ENCODE measurements at places on chromosomes 1 and 21.
A peak's percentile ranks its signal among the peaks of the same experiment; 100 is the strongest.

DNA sequence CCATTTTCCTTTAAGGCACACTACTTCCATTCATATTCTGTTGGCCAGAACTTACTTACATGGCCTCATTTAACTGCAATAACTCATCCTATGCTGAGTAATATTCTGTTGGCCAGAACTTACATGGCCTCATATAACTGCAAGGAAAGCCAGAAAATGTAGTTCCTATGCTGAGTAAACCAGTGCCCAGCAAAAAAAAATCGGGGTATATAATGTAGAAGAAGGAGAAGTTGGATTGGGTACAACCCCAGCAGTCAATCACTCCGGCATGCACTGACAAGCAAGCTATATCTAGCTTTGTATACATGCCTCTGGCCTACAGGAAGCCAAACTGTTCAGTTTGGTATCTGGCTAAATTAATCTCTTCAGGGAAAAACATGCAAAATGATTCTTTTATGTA, 39.4 kb upstream of the PPIH start:
- DNase-seq: no peak

- no peak for DNase-seq
These were observed 486.6 kb downstream of the USP25 start for GRCh38 chr21:16216288-16216962.

DNA sequence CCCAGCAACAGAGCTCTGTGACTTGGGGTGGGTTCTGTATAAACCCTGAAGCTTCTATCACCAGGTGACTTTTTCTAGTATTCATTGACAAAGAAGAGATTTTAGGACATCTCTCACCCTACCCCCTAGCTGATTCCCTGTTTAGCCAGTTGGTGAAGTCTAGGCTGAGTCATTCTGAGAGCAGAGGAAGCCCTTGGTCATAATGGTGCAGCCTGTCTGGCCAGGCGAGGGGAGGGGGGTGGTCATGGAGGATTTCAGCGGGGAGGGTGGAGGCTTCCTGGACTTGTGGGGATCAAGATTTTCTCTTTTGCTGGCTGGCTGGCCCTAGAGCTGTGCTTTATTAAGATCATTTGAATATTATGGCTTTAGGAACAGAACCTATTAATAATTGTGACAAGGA, 262.6 kb downstream of the CAMTA1 start:
- no peak for DNase-seq

GRCh38 chr1:154661110-154661509, 53.1 kb upstream of the ADAR start:
- no peak for DNase-seq

DNA sequence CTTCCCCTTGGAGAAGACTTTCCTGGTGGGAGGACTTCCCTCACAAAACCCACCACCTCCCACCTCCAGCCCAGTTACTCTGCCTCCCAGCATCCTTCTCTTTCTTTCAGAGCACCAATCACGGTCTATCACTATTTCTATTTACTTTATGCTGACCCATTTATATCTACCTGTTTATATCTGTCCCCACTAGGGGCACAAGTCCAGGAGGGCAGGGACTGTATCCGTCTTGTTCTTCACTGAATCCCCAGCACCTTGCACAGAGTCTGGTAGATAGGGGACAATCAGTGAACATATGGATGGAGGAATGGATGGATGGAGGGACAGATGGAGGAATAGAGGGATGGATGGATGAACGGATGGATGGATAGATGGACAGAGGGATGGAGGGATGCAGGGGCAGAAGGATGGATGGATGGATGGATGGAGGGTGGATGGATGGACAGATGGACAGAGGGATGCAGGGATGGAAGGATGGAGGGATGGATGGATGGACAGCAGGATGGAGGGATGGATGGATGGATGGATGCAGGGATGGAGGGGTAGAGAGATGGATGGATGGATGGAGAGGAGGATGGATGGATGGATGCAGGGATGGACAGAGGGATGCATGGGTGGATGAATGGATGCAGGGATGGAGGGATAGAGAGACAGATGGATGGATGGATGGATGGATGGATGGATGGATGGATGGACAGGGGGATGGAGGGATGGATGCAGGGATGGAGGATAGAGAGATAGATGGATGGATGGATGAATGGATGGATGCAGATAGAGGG, 5.5 kb downstream of the C1QB start:
- no peak for DNase-seq

GRCh38 chr1:156816561-156817328, at the start of gene SH2D2A:
Gene SH2D2A, minus strand, starts transcription at chr1:156816848. Its CDS starts 140 bp downstream, at chr1:156816708.
- peak; percentile 90 for DNase-seq

GRCh38 chr21:18887922-18888602, 484.5 kb upstream of the TMPRSS15 start:
- no peak for DNase-seq

DNA sequence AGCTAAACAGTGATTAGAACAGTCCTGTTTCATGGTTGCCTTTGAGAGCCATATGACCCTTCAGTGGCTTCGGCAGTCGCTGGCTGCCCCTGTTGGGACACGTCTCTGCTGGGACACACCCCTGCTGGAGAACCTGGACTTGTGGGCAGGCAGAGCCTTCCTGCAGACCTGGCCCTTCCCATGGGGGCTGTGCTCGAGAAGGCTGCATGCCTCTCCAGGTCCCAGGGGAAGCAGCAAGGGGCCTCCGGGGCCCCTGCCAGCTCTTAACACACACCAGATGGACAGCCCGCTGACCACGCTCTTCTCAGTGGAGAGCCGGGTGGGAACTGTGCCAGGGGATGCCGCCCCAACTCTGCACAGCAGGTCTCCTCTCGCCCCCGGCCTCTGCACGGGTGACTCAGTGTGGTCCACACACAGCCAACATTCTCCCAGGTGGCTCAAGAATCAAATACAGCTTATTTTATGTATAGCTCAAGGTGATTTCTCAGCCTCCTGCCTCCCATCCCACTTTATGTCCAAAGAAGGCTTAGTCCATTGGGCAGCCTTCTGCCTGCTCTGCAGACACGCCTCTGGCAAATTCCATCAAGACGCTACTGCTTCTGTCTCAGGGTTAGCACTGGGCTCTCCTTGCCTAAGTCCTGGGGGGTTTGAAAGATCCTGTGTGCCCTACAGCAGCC, 450.8 kb downstream of the KIF26B start:
- no peak for DNase-seq

- no peak for DNase-seq
These were observed 23.7 kb upstream of the ACTL8 start for GRCh38 chr1:17731460-17731859.

- no peak for DNase-seq
These were observed 64.3 kb downstream of the ARHGEF16 start for GRCh38 chr1:3518756-3519155.

GRCh38 chr1:175136246-175136645, 56.3 kb downstream of the KIAA0040 start:
- no peak for DNase-seq

- no peak for DNase-seq
These were observed 229.0 kb downstream of the SRGAP2C start for GRCh38 chr1:121413821-121414220.

GRCh38 chr1:27863538-27863915, 8.8 kb upstream of the THEMIS2 start:
- DNase-seq: no peak

GRCh38 chr1:243725075-243725474, 125.0 kb downstream of the AKT3 start:
- no peak for DNase-seq

- DNase-seq: no peak
These were observed 738.4 kb downstream of the USP25 start for GRCh38 chr21:16468184-16468583.

DNA sequence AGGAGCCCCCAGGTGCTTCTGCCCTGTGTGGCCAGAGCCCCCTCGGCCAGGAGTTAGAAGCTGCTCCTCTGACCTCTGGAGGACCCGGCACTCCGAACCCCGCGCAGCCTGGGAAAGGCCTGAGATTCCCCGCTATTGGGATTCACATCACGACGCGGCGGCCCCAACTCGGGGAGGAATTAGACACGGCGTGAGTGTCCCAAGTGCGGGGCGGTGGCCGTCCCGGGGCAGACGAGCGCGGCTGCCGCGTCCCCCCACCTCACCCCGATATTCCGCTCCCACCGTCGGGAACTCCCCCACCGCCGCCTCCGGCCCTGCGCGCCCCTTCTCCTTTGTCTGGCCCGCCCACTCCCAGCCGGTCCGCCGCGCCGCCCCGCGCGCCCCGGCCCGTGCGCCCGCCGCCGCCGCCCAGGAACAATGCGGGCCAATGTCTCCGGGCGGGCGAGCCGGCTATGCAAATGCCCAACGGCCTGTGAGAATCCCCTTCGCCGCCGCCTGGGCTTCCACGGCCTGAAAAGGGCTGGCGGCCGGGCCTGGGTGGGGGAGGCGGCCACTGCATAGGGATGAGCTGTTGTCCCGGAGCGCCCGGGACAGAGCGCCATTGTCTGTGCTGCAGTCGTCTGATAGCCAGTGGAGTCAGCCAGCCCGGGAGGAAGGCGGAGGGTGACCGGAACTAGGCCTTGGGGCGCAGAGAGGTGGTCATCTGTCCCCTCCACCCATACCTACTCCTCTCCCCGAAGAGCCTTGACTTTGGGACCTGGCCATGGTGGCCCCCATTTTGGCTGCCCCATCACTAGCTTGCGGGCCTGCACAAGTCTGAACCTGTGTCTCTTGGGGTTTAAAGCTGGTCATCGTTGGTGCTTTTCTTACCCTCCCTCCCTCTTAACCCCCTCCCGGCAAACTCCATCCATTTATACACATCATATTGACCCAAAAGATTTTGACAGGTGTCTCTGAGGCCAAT, 19.4 kb downstream of the RHBG start:
- DNase-seq: no peak

DNA sequence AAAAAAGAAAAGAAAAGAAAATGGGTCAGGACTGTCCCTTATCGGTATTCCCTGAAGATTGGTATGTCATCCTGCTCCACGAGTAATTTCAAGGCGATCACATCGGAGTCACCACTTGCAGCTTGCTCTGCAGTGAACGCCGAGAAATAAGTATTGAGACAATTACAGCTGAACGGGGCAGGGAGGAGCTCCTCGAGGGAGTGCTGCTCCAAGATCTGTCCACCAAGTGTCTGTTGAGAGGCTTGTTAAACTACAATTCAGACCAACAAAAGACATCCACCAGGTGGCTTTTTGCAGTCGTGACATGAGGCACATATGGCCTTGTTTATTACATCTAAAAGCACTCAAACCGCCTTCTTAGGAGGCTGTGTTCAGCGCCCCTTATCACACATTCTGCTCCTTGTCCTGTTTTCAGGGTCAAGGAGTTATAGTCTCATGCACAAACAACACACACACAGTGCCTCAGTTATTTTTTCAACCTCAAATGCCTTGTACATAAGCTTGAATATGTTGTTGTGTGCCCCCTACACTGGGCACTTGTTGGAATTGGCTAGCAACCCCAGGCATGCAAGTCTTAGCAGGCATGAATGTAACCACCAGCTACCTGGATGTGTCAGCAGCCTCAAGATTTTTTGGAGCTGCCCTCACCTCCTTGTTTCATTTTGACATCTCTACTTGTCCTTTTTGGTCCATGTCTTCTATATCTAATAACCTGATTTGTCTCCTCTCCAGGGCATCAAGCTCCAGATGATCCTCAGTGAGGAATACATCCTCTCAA, 13.0 kb upstream of the CD48 start:
- no peak for DNase-seq

- no peak for DNase-seq
These were observed 160.1 kb upstream of the NFIA start for GRCh38 chr1:60922304-60922703.

- DNase-seq: no peak
These were observed 122.6 kb upstream of the PPP2R5A start for GRCh38 chr1:212162635-212163034.

DNA sequence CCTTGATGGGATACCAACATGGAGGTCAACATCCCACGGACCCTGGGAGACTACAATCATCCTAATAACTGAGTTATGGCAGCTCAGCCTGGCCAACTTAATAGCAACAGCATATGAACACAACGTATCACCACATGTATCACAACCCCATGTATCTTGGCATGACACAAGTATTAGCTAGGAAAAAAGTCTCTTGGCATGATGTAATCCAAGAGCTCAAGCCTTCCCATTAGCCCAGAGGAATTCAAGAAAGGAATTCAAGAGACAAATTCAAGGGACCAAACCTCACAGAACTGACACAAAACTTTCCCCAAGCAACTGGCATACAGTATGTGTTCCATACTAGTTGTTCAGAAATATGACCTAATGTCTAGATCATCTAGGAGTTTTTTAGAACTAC, 100.9 kb upstream of the HMGB4 start:
- DNase-seq: no peak

DNA sequence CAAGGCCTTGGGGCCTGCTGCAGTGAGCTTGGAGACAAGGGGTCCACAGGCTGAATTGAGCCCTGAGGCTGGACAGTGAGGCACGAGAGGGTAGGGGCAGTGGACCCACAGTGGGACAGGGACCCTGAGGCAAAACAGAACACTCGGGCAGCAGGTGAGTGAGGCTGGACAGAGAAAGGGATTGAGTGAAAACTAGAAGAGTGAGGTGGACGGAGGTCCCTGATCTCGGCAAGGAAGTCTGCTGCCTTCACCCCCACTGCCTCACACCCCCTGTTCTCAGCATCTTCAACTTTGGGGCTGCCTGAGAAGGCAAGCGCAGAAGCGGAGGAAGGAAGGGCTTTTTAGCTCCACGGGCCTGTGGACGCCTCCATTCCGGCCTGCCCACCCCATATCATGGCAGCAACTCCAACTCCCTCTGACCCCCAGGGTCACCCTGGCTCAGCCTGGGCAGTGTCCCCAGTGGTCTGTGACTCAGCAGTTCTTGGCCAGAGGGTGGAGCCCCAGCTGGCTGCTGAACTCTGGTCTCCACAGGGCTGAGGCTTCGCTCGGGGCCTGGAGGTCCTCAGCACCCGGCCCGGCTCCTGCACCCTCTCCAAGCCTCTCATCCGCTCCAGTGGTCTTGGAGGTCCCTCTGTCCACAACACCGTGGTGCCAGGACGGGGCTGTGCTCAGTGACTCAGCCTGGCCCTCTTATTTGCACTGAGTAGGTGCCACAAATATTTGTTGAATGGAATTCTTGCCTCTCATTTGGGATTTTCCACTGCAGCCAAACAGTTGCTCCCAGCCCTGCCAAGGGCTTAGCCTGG, 60.0 kb upstream of the EPS8L3 start:
- no peak for DNase-seq

GRCh38 chr1:111063595-111063994, 76.3 kb downstream of the DRAM2 start:
- DNase-seq: no peak

GRCh38 chr1:98502937-98503336, 158.6 kb upstream of the SNX7 start:
- DNase-seq: no peak

DNA sequence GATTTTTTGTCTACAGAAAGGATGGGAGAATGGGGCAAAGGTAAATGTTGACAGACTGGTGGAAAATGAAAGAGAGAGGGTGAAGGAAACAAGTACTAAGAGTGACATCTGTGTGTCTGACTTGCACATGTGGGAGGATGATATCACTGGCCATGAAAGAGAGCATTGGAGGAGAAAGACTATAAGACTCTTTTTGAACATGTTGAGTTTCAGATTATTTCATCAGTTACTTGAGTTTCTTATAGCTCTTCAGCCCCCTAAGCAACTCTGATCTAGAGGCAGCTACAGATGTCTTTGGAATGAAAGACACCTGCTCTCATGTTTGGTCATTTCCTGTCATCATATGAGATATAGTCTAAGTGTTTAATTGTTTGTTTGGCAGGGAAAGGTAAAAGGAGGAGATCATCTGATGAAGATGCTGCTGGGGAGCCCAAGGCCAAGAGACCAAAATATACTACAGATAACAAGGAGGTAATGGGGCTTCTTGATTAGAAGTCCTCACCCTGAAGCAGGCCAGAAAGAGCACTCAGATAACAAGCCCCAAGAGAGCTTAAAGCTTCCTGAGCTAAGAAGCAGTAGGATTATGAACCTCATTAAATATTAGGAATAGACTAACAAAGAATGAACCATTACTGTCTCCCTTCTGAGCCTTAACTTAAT, 4.5 kb downstream of the POLR3C start:
- no peak for DNase-seq

GRCh38 chr1:154593390-154593789, 14.6 kb downstream of the ADAR start:
- no peak for DNase-seq
